Osteoblast (primary cell): ENCODE measurements at places on chromosomes 12 and 14. TPM values are rescaled to one million over a fixed set of nuclear protein-coding genes. Genes with fewer than 3 reads are reported as not detected.

The PTPRR gene
- under 0.01 TPM in 1 of 2 replicates, not detected in the other for total RNA-seq

The KRT2 gene
- total RNA-seq: not detected in 2 replicates

The AMHR2 gene
- not detected in 2 replicates for total RNA-seq

The ANKRD33 gene
- not detected in 2 replicates for total RNA-seq

The HOXC9 gene
- 8.3 and 11.6 TPM in 2 replicates for total RNA-seq

The COX8C gene
- total RNA-seq: not detected in 2 replicates

The AKAP3 gene
- total RNA-seq: 1.5 and 2.2 TPM in 2 replicates

GRCh38 chr12:87382959-87383566, 646.1 kb downstream of the C12orf50 start:
- DNase-seq: no peak

DNA sequence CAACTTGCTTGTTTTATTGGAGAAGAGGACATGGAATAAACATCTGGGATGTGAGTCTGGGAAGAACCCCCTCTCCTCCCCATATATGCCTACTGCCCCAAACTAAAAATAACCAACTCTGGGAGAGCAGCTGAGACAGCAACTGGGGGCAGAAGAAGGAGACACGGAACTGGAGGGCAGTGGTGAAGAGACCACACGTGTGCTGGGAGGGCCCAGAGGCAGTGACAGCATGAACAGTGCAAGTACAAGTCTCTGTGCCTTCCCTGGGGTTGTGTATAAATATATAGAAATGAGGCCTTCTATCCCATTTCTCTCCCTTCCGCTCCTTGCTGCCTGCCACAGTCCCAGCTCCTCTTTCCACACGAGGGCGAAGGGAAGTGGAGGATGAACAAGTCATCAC, 4.0 kb upstream of the KRT73 start:
- no peak for DNase-seq
